Ecto neural progenitor cell (in vitro differentiated cells): ENCODE measurements at places on chromosomes 3 and 15.

GRCh38 chr15:42890161-42890913 is 30.2 kb downstream of the TTBK2 start:
- DNase-seq, result no peak

DNA sequence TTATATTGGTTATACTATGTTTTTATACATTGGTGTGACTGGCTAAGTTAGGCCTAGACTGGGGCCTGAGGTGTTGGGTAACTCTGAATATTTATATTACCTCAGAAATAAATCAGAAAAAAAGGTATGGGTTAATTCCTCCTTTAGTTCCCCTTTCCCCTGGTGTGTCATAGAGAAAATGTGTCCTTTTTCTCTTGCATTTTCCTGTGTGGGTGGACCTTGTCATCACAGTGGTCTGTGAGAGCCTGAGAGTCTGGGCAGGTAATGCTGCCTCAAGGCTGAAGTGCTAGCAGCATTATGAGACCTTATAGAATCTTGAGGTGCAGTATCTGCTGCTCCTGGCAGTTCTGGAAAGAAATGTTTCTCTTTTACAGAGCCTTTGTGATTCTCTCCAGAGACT is 69.7 kb downstream of the PCOLCE2 start:
- DNase-seq, result no peak

GRCh38 chr15:27210176-27210575 is 239.2 kb downstream of the GABRG3 start:
- DNase-seq, result no peak

GRCh38 chr3:185322101-185322719 is 40.7 kb upstream of the MAP3K13 start:
- DNase-seq, result no peak

- DNase-seq, result no peak
Measured at GRCh38 chr3:171666516-171666915, 143.8 kb downstream of the PLD1 start.

DNA sequence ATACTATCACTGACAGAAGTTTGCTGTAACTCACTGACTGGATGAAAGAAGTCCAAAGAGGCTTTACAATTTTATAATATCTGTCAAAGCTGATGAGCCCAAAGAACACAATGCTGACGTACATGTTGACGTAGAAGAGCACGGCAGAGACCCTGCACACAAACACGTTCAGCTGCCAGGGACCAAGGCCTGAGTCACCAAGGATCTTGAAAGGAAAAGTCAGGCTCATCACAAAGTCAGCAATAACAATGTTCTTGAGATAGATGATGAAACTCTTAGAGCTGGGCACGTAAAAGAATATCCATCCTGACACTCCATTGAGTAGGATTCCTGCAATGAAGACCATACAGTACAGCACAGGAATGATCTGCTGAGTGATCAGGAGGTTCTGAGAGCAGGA is 10.9 kb upstream of the GPR171 start:
- DNase-seq, result no peak

GRCh38 chr15:80801891-80802680 is 22.9 kb downstream of the CEMIP start:
- DNase-seq, result no peak
